ENCODE measurements at places on chromosomes 7 and 10. TPM values are rescaled to one million over a fixed set of nuclear protein-coding genes. Genes with fewer than 3 reads are reported as not detected.

Gene FKBP6
- not detected for total RNA-seq

Gene AKR1E2
- 18.5 TPM for total RNA-seq

DNA sequence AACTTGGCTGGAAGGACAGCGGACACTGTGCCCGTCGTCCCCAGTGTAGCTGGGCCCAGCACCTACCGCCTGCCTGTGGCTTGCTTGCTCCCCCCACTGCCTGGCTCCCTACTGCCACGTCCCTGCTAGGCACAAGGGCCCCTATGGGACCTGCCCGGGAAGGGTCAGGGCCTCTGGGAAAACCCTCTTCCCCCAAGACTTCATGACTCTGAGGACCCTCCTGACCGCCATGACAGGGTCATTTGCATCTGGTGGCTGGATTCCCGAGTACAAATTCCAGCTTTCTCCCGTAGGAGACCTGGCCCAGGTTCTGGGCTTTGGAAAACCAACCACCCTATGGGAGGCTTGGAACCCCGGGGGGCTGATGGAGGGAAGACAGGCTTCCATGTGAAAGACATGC is 1.4 kb upstream of the MMD2 start:
- DNase-seq, result no peak

DNA sequence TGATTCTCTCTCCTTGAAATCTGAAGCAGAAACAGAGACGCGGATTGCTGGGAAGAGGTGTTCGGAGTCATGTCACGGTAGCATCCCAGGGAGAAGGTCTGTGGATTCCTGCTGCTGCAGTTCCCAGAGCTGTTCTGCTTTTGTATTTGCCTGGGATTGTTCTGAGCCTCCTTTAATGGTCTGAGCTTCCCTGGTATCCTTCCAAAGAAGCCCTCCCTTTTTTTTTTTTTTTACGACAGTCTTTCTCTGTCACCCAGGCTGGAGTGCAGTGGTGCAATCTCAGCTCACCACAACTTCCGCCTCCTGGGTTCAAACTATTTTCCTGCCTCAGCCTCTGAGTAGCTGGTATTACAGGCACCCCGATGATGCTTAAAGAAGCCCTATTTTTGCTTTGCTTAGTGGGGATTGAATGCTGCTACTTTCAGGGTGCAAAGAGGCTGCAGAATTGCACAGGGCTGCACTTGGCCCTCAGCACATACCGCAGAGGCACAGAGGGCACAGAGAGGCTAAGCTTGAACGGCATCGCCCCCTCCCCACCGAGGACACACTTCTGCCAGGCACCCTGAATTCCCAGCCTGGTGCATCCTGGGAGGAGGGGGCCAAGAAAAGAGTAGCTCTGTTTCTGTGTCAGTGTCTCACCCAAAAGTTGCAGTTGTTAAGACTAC is 208.6 kb upstream of the GALNT17 start:
- DNase-seq, result no peak
